ENCODE measurements at places on chromosomes 12 and 14.

DNA sequence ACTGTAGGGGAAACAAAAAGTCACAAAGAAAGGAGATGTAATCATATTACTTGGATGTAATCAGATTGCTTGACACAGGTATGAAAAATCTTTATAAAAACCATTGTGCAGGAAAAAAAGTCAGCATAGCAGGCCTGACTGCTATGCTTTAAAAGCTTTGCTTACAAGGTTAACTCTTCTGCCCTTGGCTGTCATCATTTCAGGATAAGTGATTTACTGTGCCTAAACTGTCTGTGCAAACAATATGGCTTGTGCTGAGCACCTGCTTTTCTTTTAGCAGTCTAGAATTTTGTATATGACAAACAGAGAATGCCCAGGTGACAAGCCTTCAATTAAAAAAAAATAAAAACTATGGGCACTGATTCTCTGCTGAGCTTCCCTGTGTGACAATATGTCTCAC is 63.8 kb upstream of the PLEKHG7 start:
- DNase-seq: no peak

GRCh38 chr14:90692826-90693225 is 123.4 kb downstream of the TTC7B start:
- no peak for DNase-seq

DNA sequence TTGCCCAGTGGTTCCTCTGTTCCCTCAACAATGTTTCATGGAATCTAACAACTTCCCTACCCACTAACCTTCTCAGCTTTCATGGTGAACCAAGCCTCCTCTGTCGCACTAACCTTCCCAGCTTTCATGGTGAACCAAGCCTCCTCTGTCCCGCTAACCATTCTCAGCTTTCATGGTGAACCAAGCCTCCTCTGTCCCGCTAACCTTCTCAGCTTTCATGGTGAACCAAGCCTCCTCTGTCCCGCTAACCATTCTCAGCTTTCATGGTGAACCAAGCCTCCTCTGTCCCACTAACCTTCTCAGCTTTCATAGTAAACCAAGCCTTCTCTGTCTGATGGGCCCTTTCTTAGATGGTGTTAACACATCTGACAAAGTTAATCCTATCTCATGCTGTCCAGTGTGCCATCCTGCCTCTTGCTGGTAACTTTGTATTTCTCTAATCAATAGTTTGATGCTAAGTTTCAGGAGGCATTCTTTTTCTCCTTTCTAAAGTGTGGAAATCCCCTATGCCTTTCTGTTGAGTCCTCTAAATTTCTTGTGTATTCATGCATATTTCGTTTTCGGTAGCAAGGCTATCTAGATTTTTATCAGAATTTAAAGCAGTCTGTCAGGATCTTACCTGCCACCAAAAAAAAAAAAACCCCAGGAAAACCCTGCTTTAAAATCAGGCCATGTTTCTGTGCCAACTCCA is 26.8 kb upstream of the KCNK13 start:
- DNase-seq: no peak

- DNase-seq: no peak
Measured at GRCh38 chr12:30989754-30990153, 63.2 kb downstream of the TSPAN11 start.
